Mesothelial cell of epicardium (in vitro differentiated cells): ENCODE measurements at places on chromosomes 7 and 10.

DNA sequence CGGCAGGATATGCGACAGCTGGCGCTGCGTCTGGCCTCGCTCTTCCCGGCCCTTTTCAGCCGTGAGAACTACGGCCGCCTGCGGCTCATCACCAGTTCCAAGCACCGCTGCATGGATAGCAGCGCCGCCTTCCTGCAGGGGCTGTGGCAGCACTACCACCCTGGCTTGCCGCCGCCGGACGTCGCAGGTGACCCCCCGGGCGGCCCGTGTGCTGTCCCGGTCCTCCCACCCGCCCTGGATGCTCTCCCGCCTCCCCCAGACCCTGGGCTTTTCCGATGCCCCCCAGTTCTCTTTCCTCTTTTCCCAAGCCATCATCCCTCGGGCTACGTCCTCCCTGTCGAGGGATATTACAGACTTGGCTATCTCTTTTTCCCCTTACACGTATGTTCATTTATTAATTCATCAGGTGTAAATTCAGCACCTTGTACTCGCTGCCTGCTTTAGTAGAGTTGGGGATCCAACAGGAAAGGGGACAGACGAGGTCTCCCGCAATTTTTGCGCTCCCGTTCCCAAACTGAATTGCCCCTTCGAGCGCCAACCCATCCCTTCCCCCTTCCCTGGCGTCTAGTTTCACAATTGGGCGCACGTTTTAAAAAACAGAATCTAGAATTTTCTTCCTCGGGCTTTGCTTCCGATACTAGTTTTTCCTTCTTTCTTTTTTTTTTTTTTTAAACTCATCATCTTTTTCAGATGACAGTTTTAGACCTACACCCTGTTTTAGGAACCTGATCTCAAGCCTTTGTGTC, 846 bp downstream of the MINPP1 start:
- peak; percentile 37 for DNase-seq

DNA sequence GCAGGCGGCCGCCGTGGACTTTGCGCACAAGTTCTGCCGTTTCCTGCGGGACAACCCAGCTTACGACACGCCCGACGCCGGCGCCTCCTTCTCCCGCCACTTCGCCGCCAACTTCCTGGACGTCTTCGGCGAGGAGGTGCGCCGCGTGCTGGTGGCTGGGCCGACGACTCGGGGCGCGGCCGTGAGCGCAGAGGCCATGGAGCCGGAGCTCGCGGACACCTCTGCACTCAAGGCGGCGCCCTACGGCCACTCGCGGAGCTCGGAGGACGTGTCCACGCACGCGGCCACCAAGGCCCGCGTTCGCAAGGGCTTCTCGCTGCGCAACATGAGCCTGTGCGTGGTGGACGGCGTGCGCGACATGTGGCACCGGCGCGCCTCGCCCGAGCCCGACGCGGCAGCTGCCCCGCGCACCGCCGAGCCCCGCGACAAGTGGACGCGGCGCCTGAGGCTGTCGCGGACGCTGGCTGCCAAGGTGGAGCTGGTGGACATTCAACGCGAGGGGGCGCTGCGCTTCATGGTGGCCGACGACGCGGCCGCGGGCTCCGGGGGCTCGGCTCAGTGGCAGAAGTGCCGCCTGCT, 14.1 kb downstream of the SH2B2 start:
- no peak for DNase-seq

DNA sequence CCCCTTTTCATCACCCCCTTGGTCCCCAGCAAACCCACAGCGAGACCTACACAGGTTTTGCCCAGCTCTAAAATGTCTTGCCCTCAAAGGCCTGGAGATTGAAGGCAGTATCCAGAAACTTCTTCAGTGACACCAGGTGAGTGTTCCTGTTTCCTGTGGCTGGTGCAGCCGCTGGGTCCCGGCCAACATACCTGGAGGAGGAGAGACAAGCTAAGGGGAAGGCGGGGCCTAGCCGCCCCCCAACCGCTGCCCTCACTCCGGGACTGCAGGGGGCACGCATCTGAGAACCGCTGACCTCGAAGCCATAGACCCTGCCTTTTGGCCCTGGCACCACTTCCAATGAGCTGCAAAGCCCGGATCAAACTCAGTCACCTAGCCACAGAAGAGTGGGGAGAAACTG, 27.0 kb downstream of the OGDHL start:
- DNase-seq, result no peak

DNA sequence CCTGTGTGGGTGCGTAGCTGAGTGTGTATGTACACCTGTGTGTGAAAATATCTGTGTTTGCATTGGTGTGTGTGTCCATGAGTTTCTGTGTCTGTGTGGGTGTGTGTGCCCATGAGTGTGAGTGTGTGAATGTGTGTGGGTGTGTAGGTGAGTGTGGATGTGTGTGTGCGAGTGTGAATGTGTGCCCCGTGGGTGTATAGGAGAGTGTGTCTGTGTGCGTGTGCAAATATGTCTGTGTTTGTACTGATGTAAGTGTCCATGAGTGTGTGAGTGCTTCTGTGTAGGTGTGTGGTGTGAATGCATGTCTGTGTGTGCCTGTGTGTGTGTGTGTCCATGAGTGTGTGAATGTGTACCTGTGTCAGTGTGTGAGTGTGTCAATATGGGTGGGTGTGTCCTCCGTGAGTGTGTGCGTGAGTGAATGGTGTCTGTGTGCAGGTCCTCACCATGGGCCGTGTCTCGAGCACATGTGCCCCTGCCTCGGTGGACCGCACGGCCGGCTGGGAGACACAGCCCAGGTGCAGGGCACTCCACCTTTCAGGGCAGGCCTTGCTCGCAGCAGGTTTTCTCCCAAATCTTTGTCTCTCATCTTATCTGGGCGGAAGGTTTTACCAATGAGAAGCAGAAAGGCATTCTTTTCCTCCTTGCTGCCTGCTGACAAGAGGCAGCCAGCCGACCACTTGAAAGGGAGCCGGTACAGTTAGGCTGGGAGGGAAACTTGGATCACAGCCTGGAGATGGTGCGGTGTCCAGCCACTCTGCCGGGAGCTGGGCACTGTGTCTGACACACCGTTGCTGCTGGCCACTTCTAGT, 107.1 kb upstream of the FAM20C start:
- no peak for DNase-seq

GRCh38 chr7:129950191-129950932, 2.4 kb downstream of the UBE2H start:
- no peak for DNase-seq

- peak; percentile 80 for DNase-seq
Observed at GRCh38 chr10:101041252-101041761, 10.3 kb downstream of the SFXN3 start.

DNA sequence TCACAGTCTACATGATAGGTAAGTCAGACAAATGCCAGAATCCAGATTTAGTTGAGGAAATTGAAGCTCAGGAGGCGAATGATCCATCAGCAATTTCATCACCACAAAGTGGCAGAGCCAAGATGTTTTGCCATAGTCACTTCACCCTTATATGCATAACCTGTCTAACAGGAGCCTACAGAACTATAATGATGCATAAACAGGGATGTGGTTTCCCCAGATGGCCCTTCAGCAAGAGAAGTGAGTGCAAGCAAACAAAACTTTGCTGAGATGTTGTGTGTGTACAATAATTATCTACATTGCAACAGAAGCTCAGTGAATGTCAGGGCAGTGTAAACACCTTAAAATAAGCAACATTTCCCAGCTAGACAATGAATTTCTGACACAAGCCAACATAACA, 28.6 kb downstream of the PON3 start:
- no peak for DNase-seq

GRCh38 chr7:22214000-22214399, 143.0 kb downstream of the RAPGEF5 start:
- no peak for DNase-seq

GRCh38 chr7:157018997-157019608, 8.6 kb upstream of the MNX1 start:
- DNase-seq, result no peak

- DNase-seq, result no peak
Observed at GRCh38 chr10:13448216-13448615, 80.6 kb downstream of the BEND7 start.

DNA sequence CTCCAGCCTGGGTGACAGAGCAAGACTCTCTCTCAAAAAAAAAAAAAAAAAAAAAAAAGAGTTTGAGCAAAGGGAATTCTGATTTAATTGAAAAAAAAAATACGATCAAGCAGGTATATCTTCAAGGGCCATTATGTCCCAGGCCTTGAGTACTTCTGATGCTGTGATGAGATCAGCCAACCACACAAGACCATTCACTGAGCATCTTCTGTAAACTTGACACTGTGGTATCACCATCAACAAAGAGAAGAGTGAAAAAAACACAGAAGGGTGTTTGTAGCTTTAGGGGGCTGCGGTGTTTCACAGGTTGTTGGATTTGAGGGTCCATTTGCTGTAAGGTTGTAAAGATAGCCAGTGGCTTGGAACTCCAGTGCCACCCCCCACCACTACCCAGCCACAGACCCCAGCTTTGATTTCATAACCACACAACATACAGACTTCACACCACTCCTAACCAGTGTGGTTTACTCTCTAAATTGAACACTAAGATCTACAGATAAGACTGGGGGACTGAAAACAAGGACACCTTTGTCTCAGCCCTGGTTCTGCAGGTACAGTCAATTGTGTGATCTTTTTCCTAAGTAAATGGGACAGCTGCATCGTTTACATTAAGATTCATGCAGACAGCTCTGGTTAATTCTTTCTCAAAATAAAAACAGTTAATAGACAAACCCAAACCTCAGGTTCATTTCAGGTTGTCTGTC, 66.4 kb downstream of the CDC123 start:
- DNase-seq, result no peak

DNA sequence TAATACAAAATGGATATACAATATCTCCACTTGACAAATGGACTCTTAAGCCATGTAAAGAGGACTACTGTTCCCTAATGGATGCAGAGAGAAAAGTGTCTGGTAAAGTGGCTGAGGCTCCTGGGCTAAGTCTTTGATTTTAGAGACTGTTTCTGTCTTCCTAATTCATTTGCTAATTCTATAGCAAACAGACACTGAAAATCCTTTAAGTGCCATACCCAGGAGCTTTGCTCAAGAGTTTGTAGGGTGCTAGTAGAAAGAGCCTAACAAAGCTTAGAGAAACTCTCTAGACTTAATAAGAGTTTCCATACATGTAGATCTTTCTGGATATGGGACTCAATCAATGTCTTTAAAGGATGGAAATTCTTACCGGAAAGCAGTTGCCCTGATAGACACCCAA, 16.7 kb downstream of the CEP55 start:
- DNase-seq, result no peak

DNA sequence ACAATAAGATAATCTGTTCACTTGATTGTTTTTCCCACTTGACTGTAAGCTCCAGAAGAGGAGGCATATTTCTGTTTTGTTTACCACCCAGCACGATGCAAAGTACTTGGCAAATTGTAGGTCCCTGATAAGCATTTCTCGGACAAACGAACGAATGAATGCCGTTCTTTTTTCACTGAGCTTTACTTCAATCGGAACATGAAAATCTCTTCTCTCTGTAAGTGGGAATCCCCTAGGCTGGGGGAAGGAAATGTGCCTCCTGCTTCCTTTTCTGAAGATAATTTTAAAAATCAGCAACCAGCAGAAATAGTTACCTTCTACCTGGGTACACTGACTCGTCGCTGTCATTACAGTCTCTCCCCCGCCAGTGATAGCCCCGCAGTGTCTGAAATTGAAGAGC, 102.9 kb downstream of the AOAH start:
- DNase-seq, result no peak

DNA sequence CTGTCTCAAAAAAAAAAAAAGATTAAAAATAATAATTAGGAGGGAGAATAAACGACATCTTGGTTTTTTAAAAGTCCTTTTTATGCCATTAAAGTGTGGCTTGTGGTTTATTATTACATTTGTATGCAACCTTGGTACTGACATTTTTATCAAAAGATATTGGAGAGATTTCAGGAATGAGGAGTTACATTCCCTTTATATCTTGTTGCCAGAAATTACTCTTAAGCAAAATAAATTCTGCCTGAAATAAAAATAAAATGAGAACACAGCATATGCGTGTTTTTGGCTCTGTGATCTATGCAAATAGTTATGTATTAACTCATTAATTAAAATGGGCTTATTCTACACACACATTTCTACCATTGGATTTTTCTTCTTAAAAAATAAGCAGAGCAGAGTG, 202.4 kb downstream of the BICC1 start:
- DNase-seq, result no peak

- DNase-seq, result no peak
Observed at GRCh38 chr10:12701696-12702095, 299.8 kb downstream of the CCDC3 start.

GRCh38 chr7:117087639-117088396, 134.5 kb downstream of the ST7 start:
- DNase-seq, result no peak

GRCh38 chr10:93851169-93851568, 42.6 kb upstream of the SLC35G1 start:
- DNase-seq, result no peak

DNA sequence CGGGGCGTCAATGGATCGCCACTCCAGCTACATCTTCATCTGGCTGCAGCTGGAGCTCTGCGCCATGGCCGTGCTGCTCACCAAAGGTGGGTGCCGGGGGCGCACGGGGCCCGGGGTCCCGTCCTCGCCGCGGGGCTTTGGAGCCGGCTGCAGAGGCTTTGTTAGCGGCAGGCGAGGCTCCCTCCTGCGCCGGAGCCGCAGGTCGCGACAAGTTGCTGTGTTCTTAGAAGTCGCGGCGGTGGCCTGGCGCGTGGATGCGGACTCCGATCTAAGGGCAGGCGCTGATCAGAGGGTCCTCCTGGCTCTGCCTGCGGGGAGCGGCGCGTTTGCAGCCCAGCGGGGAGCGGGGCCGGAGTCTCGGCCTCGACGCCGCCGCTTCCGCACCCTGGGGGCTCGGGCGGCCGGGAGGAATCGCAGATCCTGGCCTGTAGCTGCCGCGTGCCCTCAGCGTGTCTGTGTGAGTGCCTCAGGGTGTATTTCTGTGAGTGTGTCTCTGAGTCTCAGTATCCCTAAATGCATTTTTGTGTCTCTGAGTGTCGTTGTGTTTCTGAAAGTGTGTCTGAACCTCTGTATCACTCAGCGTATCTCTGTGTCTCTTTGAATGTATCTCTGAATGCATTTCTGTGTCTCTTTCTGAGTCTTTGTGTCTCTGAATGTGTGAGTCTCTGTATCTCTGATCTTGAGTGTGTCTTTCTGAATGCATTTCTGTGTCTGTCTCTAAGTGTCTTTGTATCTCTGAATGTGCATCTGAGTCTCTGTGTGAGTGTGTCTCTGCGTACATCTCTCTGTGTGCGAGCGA, 766 bp downstream of the BAMBI start:
- peak; percentile 46 for DNase-seq

- DNase-seq, result no peak
Observed at GRCh38 chr10:32050177-32050576, 6.0 kb downstream of the KIF5B start.

DNA sequence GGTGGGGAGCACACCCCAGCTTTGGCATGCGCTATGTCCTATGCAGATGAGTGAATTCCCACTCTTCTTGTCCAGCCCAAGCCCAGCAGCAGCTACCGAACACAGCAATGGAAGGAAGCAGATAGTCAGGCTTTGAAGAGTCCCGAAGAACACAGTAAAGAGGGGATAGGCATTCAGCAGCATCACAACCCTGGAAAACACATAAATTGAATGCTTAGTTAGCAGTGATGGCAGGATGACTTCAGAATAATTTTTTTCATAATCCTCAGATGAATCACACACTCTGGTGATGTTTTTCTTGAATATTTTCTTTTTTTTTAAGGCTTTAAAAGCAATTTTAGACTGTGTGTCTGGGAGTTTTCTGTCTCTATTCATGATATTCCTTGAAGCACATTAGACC, 95.8 kb downstream of the CFAP58 start:
- DNase-seq, result no peak

- no peak for DNase-seq
Observed at GRCh38 chr7:146119002-146119401, 2.4 kb downstream of the CNTNAP2 start.

- DNase-seq, result no peak
Observed at GRCh38 chr10:21764466-21765189, 230.6 kb downstream of the MLLT10 start.
